ENCODE measurements at places on chromosomes 16 and 17. TPM values are rescaled to one million over a fixed set of nuclear protein-coding genes. Genes with fewer than 3 reads are reported as not detected.
A peak's percentile ranks its signal among the peaks of the same experiment; 100 is the strongest.

DNA sequence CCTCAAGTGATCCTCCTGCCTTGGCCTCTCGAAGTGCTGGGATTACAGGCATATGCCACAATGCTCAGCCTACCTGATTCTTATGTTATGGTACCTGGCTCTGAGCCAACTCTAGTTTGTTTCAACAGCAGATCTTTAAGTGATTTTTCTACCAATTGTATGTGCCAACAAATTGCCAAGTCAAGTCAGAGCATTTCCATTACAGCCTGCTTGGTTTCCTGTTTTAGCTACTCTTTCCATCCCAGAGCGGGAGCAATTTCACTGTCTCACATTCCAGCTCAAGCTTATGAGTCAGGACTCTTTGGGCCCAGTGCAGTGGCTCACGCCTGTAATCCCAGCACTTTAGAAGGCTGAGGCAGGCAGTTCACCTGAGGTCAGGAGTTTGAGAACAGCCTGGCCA is 30.8 kb upstream of the RBBP6 start:
- DNase-seq, result no peak

GRCh38 chr17:286571-286970 is 66.0 kb downstream of the RPH3AL start:
- no peak for DNase-seq

DNA sequence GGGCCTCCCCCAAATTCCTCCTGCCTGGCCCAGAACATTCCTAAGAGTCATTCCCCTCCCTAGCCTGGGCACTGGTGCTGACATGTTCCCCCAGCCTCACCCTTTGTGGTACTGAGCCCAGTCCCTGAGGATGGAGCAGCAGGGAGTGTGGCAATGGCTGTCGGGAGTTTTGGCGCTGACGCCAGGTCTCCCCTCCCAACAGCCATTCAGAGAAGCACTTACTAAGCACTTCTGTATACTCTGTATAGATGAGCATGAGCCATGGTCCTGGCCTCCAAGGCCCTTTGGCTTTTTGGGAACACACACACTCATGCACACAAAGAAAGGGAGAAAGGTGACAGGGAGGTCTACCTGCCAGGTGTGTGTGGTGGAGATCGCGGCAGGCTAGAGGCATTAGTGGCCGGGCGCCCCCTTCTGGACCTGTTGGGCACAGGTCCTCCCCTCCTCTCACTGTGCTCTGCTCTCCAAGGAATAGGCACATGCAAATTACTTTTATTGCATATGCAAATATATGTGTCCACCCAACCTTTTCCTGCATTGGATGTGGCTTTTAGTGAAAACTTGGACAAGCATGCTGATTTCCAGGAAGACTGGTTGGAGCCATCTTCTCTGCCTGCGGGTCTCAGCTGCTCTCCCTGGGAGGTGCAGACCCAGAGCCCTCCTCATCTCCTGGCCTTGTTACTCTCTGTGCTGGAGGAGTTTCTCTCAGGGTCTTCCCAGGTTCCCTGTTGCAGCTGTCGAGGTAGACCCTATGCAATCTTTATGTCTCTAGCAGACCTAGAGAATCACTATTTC is 17.4 kb upstream of the C17orf107 start:
- peak; percentile 36 for DNase-seq

- peak; percentile 70 for DNase-seq
Observed at GRCh38 chr16:78775161-78775561, 675.7 kb downstream of the WWOX start.

DNA sequence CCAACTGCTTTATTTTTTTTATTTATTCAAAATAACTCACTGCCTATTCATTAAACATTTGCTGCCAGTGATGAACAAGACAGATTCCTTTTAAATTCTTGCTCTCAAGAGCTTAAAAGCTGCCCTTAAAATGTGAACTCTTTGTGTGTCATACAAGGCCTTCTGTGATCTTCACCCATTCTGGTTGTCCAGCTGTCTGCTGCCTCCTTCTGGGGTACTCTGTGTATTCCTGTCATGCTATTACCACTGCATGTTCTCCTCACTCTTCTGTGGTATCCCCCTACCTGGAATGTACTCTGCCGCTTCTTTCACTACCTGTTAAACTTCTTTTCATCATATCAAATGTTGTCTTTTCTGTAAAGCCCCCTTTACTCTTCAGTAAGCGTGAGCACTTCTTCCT is 165.8 kb downstream of the CHD9 start:
- DNase-seq, result no peak

- DNase-seq, result no peak
Observed at GRCh38 chr17:65530523-65531255, 30.8 kb downstream of the AXIN2 start.

- DNase-seq, result no peak
Observed at GRCh38 chr17:68179926-68180285, 67.9 kb upstream of the AMZ2 start.

- DNase-seq, result no peak
Observed at GRCh38 chr16:73546341-73546845, 498.5 kb upstream of the ZFHX3 start.

- peak; percentile 88 for DNase-seq
Observed at GRCh38 chr17:5281814-5282641, at the start of gene RABEP1. TSS of gene RABEP1 (plus strand) at chr17:5282284. CDS start at chr17:5282487, 203 bp downstream.

GRCh38 chr17:78915872-78916632 is 9.1 kb downstream of the TIMP2 start:
- DNase-seq, result no peak

DNA sequence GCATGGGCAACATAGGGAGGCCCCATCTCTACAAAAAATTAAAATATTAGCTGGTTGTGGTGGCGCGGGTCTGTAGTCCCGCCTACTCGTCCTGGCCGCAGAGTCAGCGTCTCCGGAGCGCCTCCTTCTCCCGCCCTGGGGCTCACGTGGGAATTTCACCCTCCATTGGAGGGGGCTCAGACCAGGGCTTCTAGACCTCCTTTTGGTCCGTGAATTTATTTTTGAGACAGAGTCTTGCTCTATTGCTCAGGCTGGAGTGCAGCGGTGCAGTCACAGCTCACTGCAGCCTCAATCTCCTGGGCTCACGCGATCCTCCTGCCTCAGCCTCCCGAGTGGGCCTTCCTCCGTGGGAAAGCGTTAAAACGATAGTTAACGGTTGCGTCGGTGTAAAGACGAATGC is 394 bp upstream of the NME4 start:
- DNase-seq, result no peak

DNA sequence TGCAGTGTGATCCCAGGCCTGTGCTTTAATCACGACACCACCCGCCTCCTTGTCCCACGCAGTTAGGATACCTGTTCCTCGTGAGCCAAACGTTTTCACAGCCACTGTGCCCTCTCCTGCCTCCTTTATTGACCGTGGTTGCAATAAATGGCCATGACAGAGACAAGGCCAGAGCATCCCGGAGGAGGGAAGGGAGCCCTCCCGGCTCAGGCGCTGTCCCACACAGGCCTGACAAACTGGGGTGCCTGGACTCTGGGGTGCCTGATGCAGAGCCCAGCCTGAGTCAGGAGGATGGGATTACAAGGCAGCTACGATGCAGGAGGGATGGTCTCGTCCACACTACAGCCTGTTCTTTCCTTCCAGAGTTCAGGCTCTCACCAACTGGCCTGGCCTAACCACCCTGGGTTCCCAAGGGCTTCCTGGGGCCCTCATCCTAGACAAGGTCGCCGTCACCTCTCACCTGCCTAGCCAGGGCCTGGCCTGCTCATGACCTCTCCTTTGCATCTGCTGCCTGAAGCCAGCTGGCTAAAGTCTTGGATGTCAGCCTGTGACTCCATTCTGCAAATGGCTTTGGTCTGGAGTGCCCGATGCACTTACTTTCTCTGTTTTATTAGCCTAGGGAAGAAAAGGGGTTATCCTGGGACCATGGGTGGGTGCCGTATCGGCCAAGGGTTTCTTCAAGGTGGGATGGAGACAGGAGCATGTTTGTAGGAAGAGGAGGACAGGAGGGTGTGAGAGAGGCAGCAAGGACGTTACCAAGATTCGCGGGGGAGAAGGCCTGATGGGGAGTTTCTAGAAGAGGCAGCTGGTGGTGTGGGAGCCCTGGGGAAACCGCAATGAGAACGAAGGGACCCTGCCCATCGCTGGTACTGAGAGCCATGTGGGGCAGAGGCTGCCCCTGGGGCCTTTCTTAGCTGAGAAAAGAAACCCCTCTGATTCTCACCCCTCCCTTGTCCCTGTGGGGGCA is 234.3 kb upstream of the TNRC6C start:
- DNase-seq, result no peak

- peak; percentile 34 for DNase-seq
Observed at GRCh38 chr16:17470182-17470907, 415 bp downstream of the XYLT1 start.

GRCh38 chr17:9902120-9902519 is 3.0 kb downstream of the RCVRN start:
- no peak for DNase-seq

- DNase-seq, result peak; percentile 1
Observed at GRCh38 chr16:78478267-78478861, 378.9 kb downstream of the WWOX start.

GRCh38 chr17:42886283-42887176 is 14.1 kb upstream of the G6PC1 start:
- no peak for DNase-seq

DNA sequence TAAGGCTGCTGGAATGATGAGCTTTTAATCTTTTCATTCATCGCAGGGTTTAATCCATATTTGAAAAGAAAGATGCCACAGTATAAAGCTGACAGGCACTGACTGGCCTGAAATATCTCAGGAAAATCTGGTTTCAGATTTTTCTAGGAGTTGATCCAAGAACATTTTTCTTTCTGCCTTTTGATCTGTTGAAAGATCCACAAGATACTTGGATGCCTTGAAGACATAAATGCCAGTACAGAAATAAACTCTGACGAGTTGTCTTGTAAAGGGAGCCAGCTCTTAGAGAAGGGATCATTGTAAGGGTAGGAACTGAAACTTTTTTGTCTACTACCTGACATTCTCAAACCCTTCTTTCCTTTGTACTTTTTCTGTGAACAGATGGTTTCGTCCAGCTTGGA is 25.4 kb upstream of the KRT20 start:
- DNase-seq, result no peak

DNA sequence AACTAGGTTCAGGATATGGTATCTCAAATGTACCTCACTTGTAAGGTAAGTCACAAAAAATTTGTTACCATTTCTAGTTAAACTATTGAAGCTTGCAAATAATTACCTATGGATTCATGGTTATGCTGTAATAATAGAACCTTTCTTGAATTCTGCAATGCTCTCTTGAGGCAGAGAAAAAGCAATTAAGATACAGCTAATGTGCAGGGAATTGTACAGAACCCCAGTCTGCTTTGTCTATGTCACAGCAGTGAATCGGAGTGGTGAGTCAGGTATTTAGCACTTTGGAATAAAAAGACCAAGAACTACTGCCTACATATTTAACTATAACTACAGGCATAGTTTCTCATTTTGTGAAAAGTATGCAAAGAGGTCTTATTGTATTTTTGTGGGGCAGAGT is 228.7 kb upstream of the GOT2 start:
- no peak for DNase-seq

DNA sequence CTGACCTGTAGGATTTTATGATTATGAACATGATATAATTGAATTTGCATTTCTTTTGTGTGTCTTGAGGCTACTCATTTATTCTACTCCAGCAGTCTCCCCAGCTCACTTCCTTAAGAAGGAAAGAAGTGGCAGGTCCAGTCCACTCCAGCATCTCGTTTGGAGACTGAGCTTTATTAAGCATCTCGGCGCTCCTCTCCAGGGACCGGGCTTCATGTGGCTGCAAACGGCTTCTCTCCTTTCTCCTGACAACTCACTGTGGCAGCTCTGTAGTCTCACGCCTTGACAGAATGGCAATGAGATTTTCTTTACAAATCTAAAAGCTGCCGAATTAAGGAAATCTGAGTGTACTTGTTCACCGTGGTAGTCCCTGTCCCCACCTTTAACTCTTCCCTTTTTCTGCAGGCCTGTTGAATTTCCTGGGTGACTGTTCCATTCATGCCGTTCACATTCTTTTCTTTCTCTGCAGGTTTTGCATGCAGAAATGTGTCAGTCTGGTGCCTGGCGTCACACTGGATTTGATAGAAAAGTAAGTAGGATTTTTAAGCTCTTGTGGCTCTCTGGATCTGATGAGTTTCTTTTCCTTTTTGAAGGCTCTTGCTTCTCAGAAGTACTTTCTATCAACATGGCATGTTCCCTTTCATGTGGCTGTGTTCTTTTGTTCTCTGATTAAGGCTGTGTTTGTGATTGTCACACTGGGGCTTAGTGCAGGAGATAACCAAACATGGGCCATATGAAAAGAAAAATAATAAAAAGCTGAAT is 200.5 kb upstream of the CHMP6 start:
- DNase-seq, result peak; percentile 77

DNA sequence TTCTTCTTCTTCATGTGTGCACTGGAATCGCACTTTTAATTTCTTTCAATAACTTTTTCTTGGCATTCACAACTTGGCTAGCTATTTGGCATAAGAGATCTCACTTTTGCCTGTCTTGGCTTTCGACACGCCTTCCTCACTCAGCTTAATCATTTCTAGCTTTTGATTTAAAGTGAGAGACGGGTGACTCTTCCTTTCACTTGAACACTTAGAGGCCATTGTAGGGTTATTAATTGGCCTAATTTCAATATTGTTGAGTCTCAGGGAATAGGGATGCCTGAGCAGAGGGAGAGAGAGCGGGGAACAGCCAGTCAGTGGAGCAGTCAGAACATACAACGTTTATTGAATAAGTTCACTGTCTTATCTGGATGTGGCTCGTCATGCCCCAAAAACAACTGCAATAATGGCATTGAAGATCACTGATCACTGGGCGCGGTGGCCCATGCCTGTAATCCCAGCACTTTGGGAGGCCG is 200.3 kb downstream of the SEC14L1 start:
- no peak for DNase-seq

- no peak for DNase-seq
Observed at GRCh38 chr17:82869536-82869935, 29.7 kb upstream of the ZNF750 start.

DNA sequence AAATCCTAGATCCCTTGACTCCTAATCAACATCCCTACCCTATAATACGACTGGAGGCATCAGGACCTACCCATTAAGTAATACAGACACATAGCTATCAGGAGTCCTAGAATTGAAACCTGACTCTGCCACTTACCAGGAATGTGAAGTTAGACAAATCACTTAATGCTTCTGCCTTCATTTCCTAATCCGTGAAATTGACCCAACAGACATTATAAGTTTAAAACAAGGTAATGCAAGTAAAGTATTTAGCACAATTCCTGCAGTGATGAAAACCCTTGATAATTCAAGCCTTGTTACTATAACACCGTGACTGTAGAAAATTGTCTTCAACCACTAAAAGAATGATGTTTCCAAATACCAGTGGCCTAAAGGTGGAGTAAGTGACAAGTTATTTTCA is 150.2 kb downstream of the KCNJ2 start:
- DNase-seq, result no peak

Gene HBZ
- not detected for polyA plus RNA-seq

Gene MT1E
- 22.9 TPM for polyA plus RNA-seq

Gene SNAI3
- polyA plus RNA-seq, result 16.1 TPM

Gene CACNG1
- polyA plus RNA-seq, result not detected

Gene ZNF319
- 7.2 TPM for polyA plus RNA-seq

Gene STH
- polyA plus RNA-seq, result not detected

Gene CRISPLD2
- 0.30 TPM for polyA plus RNA-seq

Gene KRT31
- not detected for polyA plus RNA-seq

Gene CASKIN1
- not detected for polyA plus RNA-seq

Gene GDPD3
- polyA plus RNA-seq, result 0.28 TPM

Gene MFAP4
- polyA plus RNA-seq, result not detected

Gene PTX4
- polyA plus RNA-seq, result not detected

Gene KIF2B
- not detected for polyA plus RNA-seq

Data from CD4-positive, CD25-positive, alpha-beta regulatory T cell (primary cell).